ENCODE measurements at places on chromosomes 11 and 22. TPM values are rescaled to one million over a fixed set of nuclear protein-coding genes. Genes with fewer than 3 reads are reported as not detected.

Gene KBTBD3
- total RNA-seq, result 1.3 TPM

Gene OR5B21
- total RNA-seq, result not detected

Gene KCNQ1OT1
- total RNA-seq, result 1.5 TPM

Gene PNPLA5
- total RNA-seq, result not detected

Gene E2F8
- under 0.01 TPM for total RNA-seq

Gene C1QTNF5
- total RNA-seq, result 11.0 TPM

Gene GAB4
- not detected for total RNA-seq

Gene GLYATL2
- total RNA-seq, result 0.19 TPM

Gene CLDN25
- total RNA-seq, result not detected

Gene POU2AF3
- not detected for total RNA-seq

Gene SYT8
- total RNA-seq, result not detected

Gene CDC42EP1
- total RNA-seq, result 9.8 TPM
